ENCODE measurements at places on chromosomes 6 and 20. TPM values are rescaled to one million over a fixed set of nuclear protein-coding genes. Genes with fewer than 3 reads are reported as not detected.

Gene PI3
- not detected for total RNA-seq

Gene PBOV1
- total RNA-seq: not detected

Gene SLC22A16
- total RNA-seq: not detected

Gene C20orf144
- total RNA-seq: 0.18 TPM

Gene LST1
- not detected for total RNA-seq

Gene NOX3
- not detected for total RNA-seq

Gene WFDC6
- total RNA-seq: not detected

Gene SALL4
- total RNA-seq: 0.36 TPM

Gene RBM24
- 1.9 TPM for total RNA-seq

Gene BPIFB4
- not detected for total RNA-seq

Gene TP53TG5
- not detected for total RNA-seq

Gene FILIP1
- 5.5 TPM for total RNA-seq

Gene FAXC
- 0.54 TPM for total RNA-seq

Gene ARMH2
- not detected for total RNA-seq

Gene HCRTR2
- total RNA-seq: not detected

Gene VSX1
- total RNA-seq: not detected

Gene TRIM40
- total RNA-seq: not detected

Gene GGTLC1
- not detected for total RNA-seq

Gene ORC3
- total RNA-seq: 14.3 TPM

Gene MROH8
- 0.49 TPM for total RNA-seq

Gene PRDM1
- 1.4 TPM for total RNA-seq

Gene HTR1B
- under 0.01 TPM for total RNA-seq

Gene CRISP2
- total RNA-seq: not detected

Gene SRMS
- total RNA-seq: not detected

Gene PROKR2
- not detected for total RNA-seq

All from fibroblast of the aortic adventitia (primary cell).